H4 (cell line): ENCODE measurements at places on chromosomes 7 and 10. TPM values are rescaled to one million over a fixed set of nuclear protein-coding genes. Genes with fewer than 3 reads are reported as not detected.

GRCh38 chr7:37493810-37494209 is 45.1 kb upstream of the ELMO1 start:
- no peak for DNase-seq

GRCh38 chr7:139799586-139799985 is 21.8 kb upstream of the HIPK2 start:
- DNase-seq = no peak

DNA sequence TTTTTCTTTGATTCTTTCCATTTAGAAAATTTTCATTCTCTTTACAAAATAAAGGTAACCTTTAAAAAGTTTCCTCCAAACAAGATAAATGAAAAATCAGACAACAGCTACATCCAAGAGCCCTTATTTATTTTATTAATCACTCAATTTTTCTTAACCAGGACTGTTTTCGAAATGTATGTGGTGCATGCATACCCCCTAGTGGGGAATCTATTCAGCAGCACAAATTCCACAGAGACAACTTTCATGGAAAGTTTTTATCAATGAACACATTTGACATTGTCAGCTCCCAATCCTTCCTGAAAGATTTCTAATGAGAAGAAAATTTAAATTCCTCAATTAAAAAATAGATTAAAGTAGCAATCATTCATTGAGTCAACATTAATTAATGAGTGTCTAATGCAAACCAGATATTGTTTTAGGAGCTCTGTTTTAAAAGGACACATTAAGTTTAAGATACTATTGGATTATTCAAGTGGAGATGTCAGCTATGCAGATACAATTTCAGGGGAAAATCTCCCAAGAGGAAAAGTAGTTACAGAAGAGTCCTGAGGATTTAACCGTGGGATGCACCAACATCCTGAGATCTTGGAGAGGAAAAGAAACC is 5.2 kb upstream of the HTR7 start:
- DNase-seq = peak; percentile 35

DNA sequence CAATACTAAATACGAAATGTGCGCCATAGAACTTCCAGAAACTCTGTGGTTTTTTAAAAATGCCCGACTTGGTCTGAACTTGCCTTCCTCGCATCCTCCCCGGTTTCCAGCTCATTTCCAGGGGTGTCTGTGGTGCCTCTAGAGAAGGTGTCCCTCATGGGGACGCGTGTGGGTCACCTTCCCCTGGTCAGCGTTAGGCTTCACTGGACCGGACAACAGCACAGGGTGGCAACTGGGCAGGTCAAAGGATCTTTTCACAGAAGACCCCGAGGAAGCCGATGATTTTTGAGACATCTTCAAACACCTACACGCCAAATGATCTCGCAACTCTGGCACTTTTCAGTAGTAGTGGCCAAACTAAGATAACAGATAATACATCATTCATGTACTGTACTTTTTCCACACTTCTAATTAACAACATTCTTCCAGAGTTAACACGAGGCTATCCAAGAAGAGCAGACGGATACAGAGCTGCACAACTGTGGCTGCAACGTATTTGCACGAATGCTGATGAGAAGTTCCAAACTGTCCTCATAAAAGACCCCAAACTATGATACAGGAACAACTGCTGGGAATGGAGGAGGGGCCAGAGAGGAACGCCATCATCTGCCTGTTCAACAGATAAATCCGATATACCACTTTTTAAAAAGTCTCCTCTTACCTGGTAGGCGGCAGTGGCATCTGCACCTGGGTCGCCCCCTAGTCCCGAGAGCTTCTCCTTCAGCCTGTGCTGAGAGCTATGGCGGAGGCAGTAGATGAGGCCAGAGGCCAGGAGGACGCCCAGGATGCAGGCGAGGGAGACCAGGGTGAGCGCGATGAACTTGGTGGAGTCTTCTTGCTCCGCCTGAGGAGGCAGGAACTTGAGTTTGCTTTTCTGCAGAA is 345.5 kb downstream of the DNAJB6 start:
- DNase-seq = no peak

DNA sequence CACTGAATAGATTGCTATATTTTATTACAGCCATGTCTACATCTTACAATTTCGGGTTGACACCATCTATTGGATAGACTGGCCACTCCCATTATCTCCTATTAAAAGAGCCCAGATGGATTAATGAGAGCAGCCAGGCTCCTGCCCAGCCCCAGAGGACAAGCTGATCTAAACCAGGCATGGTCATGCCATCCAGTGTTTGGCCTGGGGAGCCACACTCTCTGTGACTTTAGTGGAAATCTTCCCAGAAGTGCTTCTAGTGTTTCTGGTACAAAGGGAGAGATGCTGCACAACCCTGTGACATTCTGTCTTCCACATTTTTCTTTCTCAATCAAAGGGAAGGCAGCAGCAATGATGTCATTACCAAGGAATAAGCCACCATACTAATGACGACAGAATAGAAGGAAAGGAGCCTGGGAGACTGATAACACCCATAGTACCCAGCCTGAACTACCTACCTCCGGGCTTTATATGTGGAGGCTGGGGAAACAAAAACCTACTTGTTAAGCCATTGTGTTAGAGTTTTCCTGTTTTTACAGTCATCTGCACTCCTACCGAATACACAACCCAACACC is 5.0 kb downstream of the NEBL start:
- no peak for DNase-seq

DNA sequence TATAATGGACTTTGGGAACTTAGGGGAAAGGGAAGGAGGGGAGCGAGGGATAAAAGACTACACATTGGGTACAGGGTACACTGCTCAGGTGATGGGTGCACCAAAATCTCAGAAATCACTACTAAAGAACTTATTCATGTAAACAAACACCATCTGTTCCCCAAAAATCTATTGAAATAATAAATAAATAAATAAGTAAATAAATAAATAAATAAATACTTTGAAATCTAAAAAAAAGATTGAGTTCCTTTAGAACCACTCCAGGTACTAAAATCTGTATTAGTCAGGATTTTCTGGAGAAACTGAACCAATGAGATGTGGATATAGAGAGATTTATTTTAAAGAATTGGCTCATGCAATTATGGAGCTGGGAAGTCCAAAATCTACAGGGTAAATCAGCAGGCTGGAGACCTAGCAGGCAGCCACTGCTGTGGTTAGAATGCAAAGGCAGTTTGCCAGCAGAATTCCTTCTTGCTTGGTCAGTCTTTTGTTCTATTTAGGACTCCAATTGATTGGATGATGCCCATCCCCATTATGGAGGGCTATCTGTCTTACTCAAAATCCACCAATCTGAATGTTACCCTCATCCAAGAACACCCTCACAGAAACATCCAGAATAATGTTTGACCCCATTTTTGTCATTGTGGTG is 8.9 kb downstream of the IGFBP1 start:
- DNase-seq = peak; percentile 79

- DNase-seq = no peak
These were observed 72.1 kb upstream of the INHBA start for GRCh38 chr7:41774966-41775365.

DNA sequence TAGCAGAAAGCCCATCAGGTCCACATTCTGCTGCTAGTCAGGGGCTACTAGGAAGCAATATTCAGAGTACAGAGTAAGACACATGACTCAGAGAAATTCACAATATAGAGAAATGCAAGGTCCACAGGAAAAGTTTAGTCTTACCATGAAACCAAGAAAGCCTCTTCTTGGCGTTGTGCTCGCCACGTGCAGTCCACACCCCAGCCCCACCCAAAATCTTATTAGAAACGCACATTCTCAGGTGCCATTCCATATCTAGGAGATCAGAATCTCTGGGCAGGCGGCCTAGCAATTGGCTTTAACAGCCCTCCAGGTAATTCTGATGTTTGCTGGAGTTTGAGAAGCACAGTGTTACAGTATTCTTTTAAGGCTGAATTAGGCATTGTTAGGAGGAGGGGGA is 15.8 kb upstream of the SAR1A start:
- DNase-seq = no peak

- no peak for DNase-seq
These were observed 33.6 kb upstream of the HERPUD2 start for GRCh38 chr7:35728412-35729060.

- DNase-seq = no peak
These were observed 125.9 kb downstream of the JAZF1 start for GRCh38 chr7:28054531-28055160.

DNA sequence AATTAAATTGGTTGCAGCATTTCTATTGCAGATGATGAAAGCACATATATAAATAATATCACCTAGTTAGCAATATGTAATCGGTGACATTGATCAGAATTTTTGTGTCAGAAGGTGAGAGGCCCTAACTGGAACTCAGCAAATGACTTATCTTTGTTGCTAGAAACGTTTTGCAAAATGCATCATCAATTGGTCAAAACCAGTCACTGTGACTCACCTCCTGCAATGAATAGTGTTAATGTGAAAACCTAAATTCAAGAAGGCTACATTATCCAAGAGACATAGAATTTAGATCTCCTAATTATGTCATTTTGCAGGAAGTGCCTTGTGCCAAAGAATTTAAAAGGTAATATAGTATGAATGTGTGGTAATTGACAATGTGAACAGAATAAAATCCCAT is 9.8 kb upstream of the PNLIPRP3 start:
- no peak for DNase-seq

DNA sequence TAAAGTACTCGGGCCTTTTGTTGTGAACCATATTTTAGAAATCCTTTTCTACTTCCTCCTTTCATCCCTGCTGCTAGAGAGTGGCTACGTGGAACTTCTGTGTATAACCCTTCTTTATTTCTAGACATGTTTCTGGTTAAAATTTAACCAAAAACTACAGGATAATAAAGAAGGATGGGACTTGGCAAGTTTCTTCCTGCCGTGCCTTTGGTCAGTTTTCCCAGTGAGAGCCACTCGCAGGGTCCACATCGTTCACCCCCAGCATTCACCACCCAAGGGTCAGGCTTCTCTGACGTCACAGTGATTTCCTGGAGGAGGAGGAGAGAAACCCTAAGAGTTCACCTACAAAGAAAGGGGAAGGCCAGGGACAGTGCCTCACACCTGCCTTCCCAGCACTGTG is 45.4 kb downstream of the NKX6-2 start:
- DNase-seq = no peak

DNA sequence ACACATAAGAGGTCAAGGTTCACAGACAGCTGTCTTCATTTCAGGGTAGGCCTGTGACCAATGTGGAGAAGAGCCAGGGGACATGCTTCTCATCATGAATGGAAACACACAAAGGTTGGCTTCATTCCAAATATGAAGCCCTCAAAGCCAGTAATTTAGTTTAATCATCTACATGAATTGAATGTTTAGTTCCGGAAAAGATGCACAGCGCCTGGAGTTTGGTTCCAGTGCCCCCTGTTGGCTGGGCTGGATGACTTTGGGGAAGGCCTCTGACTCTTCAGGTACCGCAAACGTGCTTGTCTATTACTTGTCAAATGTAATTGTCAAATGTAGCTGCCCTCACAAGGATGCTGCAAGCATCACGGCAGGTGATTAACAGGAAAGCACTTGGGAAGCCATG is 130.7 kb downstream of the ADRA2A start:
- no peak for DNase-seq

GRCh38 chr10:110530131-110530831 is 32.6 kb downstream of the DUSP5 start:
- DNase-seq = peak; percentile 54

FAM25C gene
- total RNA-seq = not detected in 2 replicates

RAMP3 gene
- total RNA-seq = not detected in 2 replicates

MRLN gene
- total RNA-seq = not detected in 2 replicates

TAX1BP1 gene
- total RNA-seq = 131 and 164 TPM in 2 replicates
